ENCODE measurements at places on chromosomes 7 and 10. TPM values are rescaled to one million over a fixed set of nuclear protein-coding genes. Genes with fewer than 3 reads are reported as not detected.

MBL2 gene
- total RNA-seq: not detected

LEP gene
- not detected for total RNA-seq

AKR1C4 gene
- not detected for total RNA-seq

GRCh38 chr7:43454936-43455518 is 127.9 kb upstream of the STK17A start:
- DNase-seq: no peak

- no peak for DNase-seq
Observed at GRCh38 chr10:24132741-24133140, 76.2 kb upstream of the KIAA1217 start.

- no peak for DNase-seq
Observed at GRCh38 chr10:46218921-46219320, 67.9 kb upstream of the ANTXRL start.

- DNase-seq: no peak
Observed at GRCh38 chr7:23672033-23672432, 8.0 kb upstream of the FAM221A start.

DNA sequence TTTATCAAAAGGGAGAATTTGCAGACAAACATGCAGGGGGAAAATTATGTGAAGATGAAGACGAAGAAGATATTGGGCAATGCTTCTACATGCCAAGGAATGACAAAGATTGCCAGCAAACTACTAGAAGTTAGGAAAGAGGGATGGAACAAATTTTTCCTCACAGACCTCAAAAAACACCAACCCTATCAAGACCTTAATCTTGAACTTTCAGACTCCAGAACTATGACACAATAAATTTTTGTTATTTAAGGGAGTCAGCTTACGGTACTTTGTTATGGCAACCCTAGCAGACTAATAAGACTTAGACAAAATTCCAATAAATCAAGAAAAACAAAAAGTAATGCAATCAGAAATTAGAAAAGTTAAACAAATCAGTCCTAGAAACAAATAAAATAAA is 280.0 kb upstream of the GNAI1 start:
- DNase-seq: no peak

DNA sequence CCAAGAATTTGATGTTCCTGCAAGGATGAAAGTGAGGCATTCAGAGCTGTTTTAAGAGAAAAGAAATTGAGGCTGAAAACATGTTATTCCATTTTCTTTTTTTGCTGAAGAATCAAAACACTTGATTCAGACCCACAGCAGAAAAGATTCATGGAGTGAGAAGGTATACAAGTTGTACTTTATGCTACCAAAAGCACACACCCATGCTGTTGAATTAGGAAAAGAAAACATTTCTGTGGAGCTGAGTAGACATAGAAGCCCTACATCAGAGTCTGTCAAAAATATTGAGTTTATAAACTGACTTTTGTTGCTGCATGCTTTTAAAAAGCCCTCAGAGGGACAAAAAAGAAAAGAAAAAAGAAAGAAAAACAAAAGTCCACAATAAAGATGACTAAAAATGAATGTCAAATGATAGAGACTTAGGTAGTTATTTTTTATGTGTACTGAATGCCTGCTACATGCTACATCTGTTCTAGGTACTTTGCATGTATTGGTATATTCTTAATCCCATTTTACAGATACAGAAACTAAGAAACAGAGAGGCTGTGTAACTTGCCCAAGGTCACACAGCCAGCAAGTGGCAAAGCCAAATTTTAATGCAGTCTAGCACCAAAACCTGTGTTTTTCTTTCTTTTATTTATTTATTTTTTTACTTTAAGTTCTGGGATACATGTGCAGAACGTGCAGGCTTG is 71.7 kb upstream of the PALS2 start:
- no peak for DNase-seq

GRCh38 chr7:25779002-25779546 is 372.9 kb upstream of the NFE2L3 start:
- no peak for DNase-seq

Data from urinary bladder (tissue), 4 donors.